ENCODE measurements at places on chromosomes 4 and X.

DNA sequence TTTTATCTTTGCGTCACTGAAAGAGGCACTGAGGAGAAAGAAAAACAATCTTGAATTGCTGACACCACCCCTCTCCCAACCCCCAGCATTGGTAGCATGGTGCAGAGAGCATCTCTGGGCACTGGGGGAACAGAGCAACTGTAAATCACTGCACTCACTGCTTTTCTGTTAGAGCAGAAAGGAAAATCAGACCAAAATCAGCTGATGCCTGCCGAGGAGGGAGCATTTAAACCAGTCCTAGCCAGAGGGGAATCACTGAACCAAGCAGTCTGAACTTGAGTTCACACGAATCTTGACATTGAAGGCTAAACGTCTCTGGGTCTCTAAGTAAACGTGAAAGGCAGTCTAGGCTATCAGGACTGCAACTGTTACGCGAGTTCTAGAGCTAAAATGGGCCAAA lies 205.8 kb downstream of the SPANXN4 start:
- DNase-seq = no peak

GRCh38 chr4:132169660-132170059 lies 979.4 kb upstream of the PCDH10 start:
- DNase-seq = no peak

DNA sequence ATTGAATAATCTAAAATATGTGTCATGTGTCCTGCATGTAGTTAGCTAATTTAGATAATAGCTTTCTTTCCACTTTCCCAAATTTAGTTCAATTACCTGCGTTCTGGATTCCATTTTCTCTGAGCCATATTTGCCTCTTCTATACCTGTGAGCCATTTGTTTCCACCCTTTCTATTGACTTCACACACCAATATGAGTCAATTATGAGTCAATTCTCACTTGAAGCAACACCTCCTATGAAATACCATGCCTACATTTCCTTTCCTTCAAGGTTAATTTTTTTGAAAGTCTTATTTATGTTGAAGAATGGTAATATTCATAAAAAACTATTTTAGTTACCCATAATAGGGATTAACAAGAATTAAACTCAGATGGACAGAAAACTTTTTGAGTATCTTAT lies 25.8 kb downstream of the NPY2R start:
- no peak for DNase-seq

GRCh38 chr4:176780995-176781738 lies 11.6 kb downstream of the VEGFC start:
- DNase-seq = no peak

DNA sequence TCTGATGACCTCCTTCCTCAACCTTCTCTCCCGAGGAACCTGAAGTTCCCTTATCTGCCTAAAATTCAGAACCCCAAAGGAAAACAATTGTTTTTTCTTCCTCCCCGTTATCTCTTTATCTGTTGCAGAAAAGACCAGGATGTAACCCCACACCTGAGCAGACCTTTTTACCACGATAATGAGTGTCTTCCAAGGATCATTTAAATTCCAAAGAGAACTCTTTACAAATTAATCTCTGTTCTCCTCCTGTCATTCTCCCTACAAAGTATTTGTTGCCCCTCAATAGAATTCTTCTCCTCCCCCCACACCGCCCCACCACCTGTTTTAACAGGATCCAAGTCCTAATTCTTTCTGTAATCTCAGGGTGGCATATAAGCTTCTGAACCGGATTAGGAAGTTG lies 78.5 kb upstream of the NLGN4X start:
- no peak for DNase-seq

GRCh38 chrX:18721683-18722499 lies 14.4 kb downstream of the PPEF1 start:
- DNase-seq = no peak

DNA sequence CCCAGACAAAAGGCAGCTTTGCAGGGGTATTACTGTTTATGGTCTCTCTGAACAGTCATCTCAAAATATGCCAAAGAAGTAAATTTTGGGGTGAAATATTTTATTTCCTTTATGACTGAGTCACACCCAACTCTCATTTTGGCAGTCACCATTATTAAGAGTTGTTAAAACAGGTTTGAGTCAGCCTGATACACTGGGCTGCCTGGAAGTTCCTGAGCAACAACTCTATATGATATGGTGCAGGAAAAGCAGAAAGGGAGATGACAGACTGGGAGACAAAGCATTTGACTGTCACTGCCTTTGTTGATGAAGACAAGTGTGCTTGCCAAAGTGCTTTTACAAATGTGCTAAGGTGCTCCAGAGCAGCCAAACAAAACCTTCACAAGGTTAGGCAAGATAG lies 1263.5 kb downstream of the PCDH7 start:
- DNase-seq = no peak

DNA sequence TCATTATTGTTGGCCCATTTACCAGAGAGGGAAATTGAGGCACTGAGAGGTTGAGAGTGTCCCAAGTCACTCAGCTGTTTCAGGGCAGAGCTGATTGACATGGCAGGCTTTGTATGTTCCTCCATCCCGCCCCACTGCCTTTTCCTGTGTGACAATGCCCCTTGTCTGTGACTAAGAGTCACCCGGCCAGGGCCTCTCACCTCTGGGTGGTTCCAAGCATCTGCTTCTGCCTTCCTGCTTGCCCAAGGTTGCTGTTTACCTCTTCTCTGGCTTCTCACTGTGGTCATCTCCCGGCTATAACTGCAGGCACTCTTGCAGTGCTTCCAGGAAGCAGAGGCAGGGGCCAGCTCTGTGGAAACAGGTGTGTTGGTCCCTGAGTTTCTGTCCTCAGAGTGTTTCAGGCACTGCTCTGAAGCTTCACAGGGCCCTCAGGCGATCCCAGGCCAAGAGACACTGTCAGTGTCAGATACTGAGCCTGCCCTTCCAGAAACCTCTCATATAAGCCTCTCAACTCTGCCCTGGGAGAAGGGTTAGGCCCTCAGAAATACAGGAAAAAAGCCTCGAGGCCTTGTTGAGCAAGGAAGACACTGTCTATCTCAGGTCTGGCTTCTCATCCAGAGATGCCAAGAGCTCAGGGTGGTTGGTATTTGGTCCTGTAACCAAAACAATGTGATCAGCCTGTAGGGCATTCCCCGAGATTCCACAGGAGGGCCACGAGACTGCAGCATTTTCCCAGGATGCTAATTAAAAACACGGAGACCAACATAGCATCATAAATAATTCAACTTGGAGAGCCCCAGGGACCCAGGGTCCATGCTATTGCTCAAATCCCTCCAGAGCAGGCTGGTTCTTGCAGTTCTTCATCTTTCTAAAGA lies 42.0 kb upstream of the PROM1 start:
- peak; percentile 34 for DNase-seq

- no peak for DNase-seq
Measured at GRCh38 chr4:150457802-150458201, 124.1 kb upstream of the MAB21L2 start.

DNA sequence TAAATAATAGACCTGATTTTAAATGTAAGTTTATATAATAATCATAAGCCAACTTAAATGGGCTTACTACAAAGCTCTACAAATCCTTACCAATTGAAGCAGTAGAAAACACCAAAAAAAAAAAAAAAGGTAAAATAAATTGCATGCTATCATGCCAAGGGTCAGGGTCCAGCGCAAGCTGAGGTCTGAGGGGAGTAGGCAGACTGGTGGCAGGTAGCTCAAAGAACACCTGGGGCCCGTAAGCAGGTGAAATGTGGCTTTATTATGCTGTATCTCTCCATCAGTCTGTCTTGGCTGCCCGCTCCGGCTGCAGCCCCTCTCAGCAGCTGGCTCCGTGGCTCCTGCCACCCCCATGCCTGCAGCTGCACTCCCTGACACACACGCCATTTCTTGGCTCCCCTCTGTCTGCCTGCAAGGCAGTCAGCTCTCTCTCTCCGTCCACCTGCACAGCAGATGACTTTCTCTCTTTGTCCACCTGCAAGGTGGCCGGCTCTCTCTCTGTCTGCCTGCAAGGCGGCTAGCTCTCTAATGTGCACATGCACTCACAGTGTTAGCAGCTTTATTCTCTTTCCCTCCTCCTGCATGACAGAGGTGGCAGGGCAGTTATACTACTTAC lies 209.4 kb upstream of the UGT8 start:
- peak; percentile 85 for DNase-seq

- no peak for DNase-seq
Measured at GRCh38 chr4:81454948-81455347, 16.8 kb downstream of the RASGEF1B start.

DNA sequence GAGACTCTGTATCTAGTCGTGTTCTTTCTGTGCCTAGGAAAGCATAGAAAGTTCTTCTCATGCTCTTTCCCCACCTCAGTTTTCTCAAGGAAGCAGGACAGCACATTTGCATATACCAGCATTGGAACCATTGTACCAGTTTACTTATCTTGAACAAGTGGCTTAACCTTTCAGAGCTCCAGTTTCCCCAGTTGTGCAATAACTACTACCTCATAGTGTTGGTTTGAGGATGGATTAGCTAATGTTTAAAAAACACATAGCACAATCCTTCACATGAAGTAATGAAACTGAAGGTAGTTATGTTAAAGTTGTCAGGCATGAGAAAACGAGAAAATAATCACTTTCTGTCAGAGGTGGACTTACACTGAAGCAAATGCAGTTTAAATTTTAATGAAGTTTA lies 92.2 kb upstream of the H2AZ1 start:
- DNase-seq = no peak

GRCh38 chr4:94219402-94219801 lies 11.7 kb downstream of the SMARCAD1 start:
- no peak for DNase-seq

- DNase-seq = no peak
Measured at GRCh38 chr4:153063490-153063889, 127.4 kb downstream of the FHDC1 start.

DNA sequence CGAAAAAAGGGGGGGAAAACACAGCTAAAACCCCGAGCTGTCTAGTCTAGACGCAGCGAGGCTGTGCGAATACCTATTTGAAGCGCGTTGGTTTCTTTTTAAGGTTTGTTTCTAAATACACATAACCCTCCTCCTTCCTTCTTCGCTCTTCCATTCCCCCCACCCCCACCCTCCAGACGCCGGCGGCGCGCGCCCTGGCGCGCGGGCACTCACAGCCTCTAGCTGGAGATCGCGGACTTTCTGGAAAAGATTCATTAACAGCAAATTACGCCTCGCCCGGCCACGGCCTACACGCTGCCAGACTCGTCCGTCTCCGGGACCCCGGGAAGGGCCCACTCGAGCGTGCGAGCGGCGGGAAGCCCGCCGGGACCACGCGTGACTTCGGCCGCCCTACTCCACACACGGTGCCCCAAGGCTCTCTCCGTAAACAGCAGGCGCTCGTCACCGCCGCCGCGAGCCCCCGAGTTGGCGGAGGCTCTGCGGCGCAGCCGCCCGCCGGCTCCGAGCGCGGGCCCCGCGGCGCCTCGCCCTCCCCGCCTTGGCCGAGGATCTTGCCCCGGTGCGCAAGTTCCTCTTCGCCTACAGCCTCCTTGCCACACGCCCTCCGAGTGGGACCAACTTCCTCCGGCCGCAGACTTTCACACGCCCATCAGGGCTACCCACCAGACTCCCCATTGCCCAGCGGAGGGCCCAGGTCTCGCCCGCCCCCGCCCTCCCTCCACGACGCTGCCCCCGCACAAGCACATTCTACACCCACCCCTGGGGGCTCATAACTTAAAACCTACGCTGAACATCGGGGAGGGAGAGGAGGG lies 2.0 kb downstream of the BCOR start:
- DNase-seq = peak; percentile 14

DNA sequence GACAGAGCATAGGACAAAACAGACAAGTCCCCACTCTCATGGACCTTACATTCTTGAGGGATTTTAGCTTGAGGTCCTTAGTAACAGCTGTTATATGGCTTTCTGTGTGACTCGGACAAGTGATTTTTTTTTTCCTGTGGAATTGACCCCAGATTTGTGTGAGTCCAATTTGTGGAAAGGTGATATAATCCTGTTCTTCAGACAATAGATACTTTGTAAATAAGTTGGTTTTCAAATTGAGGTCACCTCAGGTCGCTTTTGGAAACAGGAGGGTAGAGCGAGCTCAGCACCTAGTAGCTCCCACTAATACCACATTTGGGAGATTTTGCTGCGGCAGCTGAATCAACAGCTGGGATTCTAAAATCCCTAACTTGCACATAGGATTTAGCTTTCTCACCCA lies 1008.8 kb downstream of the ADGRL3 start:
- DNase-seq = no peak

GRCh38 chr4:87375719-87376291 lies 15.2 kb downstream of the HSD17B11 start:
- DNase-seq = no peak

DNA sequence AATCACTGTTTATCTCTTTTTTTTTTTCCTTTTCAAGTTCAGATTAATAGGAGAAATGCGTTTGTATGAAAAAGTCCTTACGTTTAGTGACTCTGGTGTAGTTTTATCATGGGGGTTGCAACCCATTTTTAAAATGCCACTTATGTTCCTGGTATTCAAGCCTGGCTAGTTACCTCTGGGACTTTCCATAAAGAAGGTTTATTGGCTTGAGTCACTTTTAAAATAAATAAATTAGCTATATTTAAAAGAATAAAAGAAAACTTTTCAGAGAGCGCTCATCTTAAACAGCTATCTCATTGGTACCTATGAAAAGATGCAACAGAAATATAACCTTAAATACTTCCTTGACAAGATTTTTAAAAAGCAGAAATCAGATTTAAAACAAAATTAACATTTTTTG lies 275.0 kb upstream of the IL1RAPL1 start:
- DNase-seq = no peak

DNA sequence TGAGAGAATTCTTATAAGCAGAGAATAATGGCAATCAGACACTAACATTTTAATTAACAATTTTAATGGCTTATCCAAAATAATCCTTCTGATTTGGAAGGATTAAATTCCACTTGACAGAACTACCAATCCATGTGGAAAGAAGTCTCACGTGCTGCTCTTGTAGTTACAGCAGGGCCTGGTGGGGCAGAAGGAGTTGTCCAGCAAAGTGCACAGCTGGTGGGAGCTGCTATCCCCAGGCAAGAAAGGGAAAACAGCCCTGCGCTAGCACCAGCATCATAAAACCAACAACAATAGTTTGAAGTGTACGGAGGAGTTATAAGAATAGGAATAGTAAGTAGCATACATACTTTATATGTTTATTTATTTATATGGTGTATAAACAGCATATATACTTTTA lies 127.4 kb upstream of the TRIM2 start:
- no peak for DNase-seq

DNA sequence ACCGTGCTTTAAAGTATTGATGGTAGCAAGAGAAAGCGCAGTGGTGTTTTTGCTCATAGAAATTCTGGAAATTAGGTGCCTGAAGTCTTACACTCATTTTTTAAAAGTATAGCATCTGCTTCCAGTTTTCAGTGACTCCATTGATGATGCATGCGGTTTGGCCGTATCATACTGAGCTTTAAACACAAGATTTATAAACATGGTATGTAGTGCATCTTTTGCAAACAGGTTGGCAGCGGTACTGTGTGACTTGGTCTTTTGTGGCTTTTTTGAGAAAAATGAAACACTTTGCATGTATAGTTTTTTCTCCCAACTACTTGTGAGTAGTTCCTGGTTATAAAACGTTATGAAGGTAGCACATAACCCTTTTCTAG lies 2.0 kb downstream of the DDX3X start:
- no peak for DNase-seq

- DNase-seq = no peak
Measured at GRCh38 chr4:82642331-82642730, 80.5 kb upstream of the TMEM150C start.

- DNase-seq = no peak
Measured at GRCh38 chr4:177194906-177195305, 114.8 kb upstream of the NEIL3 start.
